GM12891 (cell line): ENCODE measurements at places on chromosomes 2 and 18.

DNA sequence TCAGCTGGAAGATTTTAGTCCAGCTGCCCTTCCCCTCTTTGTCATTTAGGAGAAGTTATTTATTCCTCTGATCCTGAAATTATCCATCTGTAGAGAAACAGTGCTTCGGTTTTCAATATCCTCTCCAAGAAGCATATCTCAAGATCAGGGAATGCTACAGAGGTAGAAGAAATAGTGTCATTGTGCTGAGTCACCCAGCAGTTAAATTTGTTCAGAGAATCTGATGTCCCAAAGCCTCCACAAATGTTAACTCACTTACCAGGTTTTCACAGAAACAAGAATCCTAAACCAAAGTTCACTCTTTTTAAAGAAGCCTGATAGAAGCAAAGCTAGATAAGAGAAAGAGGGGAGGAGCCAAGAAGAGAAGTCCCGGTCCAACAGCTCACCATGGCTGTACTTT, 480.7 kb upstream of the GYPC start:
- no peak for DNase-seq

GRCh38 chr18:26497866-26498265, 50.5 kb downstream of the KCTD1 start:
- no peak for DNase-seq

DNA sequence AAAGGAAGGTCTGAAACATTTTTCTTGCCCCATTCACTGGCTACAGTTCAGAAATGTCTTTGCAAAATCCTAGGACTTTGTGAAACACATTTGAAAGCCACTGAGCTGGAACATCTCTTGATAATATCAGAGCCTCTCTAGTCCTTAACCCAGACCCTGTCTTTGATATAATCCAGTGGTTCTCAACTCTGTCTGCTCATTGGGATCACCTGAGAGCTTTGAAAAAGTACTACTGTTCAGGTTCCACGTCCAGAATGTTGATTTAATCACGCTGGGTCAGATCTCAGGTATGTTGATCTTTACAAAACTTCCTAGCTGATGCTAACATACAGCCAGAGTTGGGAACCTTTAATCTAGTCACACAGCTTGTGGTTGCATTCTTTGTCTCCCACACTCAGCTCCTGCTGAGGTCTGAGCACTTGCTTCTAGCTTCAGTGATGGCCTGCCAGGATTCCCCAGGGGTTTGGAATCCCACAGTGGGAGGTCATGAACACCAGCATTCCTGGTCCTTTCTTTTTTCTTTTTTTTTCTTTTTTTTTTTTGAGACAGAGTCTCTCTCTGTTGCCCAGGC, 262.7 kb downstream of the SETBP1 start:
- no peak for DNase-seq

- no peak for DNase-seq
These were observed 241.4 kb upstream of the CXCR4 start for GRCh38 chr2:136359121-136359965.

DNA sequence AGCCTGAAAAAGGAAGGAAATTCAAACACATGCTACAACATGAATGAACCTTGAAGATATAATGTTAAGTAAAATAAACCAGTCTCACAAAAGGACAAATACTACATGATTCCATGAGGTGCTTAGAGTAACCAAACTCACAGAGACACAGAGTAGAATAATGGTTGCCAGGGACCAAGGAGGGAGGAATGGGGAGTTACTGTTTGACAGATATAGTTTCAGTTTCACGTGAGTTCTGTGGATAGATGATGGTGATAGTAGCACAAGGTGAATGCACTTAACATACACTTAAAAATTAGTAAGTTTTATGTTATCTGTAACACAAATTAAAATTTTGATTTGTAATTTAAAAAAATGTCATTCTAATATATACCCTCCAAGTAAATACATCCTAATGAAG, 106.9 kb upstream of the ACVR1C start:
- no peak for DNase-seq

- DNase-seq: peak; percentile 13
These were observed 691 bp upstream of the THSD7B start for GRCh38 chr2:136764452-136765255.

GRCh38 chr2:28393114-28393836, 617 bp downstream of the FOSL2 start:
- peak; percentile 38 for DNase-seq

GRCh38 chr2:40773291-40773690, 321.4 kb upstream of the SLC8A1 start:
- DNase-seq: no peak

- DNase-seq: no peak
These were observed 101.9 kb downstream of the COL3A1 start for GRCh38 chr2:189076120-189076519.

DNA sequence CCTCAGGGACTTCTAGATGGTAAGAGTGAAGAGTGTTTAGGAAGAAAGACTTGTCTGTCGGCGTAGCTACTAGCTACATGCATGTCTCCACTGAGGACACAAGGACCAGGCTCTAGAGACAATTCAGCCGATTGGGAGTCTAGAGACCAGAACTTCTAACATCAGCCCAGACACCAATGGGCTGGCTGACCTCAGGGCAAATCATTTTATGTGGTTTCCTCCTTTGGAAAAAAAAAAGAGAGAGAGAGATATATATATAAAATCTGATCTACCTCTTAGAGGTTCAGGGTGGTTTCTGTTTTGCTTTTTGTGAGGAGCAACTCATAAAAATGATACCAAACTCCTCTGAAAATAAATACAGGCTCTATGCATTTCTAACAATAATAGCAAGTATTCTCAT, 212.8 kb downstream of the BCL2 start:
- DNase-seq: no peak

DNA sequence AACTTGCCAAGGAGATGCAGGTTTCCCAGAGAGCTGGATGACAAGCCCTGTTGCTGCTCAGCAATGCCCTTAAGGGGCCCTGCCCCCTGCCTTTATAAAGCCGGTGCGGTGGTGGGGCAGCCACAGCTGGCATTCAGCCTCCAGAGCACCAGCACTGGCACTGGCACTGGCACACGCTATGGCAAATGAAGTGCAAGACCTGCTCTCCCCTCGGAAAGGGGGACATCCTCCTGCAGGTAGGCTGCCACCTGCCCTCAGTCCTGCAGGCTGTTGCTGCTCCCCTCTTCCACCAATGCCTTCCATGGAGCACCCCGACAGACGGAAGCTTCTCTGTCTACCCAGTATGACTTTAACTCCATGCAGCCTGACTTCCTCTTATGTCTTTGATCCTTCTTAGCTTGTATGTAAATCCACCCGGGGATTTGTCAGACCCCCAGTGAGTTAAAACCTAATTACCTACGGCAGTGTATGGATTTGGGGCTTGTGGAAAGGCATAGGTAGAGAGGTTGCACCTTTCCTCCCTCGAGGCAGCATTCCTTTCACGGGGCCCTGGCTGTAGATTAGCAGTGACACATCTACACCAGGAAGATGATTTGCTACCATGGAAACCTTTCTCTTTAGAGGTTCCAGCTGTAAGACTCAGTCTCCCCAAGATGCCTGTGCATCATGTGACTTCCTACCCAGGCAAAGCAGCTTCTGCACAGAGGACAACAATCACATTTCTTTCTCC, at the start of gene DAPL1:
TSS of gene DAPL1 (plus strand) at position 123 of the 730 bp plus-strand sequence. CDS start at position 179, 56 bp downstream.
- DNase-seq: no peak

DNA sequence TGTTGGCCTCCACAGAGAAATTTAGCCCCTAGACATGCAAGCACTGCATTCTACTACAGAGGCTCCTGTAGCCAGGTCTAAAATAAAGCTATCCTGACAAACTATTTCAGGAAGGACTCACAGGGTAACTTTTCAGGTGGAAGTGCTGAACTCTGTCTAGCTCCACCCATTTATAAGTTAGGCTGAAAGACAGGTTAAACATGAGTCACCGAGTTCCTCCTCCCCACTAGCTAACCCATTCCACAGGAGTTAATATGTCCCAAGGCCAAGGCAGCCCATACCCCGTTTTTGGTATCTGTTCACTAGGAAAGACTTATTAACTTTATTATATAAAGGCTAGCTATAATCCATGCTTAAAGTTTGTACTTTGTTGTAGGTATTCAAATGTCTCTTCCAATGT, 3.5 kb downstream of the CWC22 start:
- DNase-seq: no peak

DNA sequence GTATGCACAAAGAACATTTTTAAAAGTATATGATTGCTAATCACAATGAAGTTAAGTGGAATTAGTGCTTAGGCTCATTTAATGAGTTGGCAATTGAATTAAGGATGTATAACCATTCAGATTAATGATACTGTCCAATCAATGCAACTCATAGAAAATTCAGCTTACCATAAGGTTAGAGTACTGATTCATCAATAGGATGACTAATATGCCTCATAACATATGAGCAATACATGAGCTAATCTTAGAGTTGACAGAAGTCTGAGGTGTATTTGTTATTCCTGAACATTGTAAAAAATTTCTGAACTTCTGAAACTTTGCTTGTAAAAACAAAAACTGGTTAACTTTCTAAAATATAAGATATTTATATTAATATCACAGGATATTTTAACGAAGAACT, 118.3 kb upstream of the NETO1 start:
- no peak for DNase-seq

DNA sequence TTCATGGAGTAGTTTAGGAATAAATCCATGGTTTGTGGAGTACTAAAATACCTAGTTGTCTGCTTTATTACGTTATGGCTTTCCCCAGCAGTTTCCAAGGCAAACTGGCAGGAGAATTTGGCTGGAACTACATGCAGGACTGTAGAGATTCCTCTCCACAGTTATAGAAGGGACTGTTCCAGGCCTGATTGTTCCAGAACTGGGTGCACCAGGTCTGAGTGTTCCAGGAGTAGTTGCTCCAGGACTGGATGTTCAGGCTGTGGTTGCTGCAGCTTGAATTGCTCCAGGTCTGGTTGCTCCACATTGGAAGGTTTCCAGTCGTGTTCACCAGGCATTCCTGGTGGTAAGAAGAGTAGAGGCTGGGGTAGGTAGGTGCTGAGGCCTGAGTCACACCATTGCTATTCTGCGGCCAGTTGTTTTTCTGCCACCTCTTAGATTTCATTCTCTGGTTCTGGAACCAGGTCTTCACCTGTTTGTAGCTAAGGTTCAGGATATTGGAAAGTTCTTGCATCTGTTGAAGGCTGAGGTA, 28.1 kb downstream of the SGPP2 start:
- DNase-seq: no peak

DNA sequence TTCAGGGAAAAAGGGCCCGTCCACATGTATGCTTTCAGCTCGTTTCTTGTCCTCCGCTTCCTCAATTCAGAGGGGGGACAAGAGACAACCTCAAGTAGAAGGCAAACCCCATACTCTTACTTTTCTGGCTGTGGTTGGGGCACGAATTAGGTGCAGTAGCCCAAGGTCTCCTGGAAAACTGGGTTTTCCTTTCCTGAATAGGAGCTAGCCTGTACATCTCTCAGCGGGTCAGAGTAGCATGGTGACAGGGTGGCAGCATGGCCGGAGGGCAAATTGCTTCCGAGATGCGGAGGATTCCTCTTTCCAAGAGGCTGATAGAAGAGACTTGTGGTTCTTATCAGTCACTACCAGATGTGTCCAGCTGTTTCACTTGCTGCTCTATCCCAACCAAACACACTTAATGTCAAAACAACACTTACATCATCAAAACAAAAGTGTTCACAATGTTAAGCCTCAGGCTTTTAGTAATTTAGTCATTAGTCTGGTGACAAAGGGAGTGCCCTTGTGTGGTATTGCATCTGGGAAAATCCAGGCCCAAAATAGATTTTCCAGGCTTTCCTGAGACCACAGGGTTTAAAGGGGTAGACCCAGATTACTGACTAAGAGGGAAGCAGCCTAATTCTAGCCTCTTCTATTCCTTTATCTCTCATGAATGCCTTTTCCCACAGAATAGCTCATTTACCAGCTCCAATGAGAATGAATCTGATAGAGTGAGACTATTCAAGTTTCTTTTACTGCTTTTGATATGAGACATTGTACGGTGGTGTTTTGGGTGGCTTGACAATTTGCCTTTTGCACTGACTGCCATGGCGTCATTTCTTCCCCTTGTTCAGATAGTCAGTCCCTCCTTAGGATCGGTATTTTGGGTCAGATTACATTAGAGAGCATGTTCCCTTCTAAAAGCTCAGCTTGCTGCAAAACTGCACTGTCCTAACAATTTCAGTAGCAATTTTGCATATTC, 162.0 kb downstream of the LTBP1 start:
- DNase-seq: no peak

GRCh38 chr2:46942143-46942526, 26.5 kb upstream of the MCFD2 start:
- peak; percentile 42 for DNase-seq

GRCh38 chr2:46362667-46363012, 65.4 kb downstream of the EPAS1 start:
- no peak for DNase-seq

DNA sequence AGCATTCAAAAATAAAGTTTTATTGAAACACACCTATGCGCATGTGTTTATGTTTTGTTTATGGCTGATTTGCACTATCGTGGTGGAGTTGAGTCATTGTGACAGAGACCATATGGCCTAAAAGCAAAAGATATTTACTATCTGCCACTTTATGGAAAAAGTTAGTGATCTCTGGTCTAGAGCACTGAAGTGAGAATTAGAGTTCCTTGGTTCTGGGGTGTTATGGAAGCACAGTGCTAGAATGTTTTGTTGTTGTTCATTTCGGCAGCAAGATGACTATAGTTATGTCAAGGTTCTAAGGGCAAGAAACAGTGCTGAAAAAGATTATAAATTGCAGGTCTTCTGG, 416.5 kb downstream of the SLC4A3 start:
- DNase-seq: no peak

- no peak for DNase-seq
These were observed 17.7 kb upstream of the ATG16L1 start for GRCh38 chr2:233233618-233234230.

- no peak for DNase-seq
These were observed 95.8 kb downstream of the TMEFF2 start for GRCh38 chr2:192098814-192099491.

DNA sequence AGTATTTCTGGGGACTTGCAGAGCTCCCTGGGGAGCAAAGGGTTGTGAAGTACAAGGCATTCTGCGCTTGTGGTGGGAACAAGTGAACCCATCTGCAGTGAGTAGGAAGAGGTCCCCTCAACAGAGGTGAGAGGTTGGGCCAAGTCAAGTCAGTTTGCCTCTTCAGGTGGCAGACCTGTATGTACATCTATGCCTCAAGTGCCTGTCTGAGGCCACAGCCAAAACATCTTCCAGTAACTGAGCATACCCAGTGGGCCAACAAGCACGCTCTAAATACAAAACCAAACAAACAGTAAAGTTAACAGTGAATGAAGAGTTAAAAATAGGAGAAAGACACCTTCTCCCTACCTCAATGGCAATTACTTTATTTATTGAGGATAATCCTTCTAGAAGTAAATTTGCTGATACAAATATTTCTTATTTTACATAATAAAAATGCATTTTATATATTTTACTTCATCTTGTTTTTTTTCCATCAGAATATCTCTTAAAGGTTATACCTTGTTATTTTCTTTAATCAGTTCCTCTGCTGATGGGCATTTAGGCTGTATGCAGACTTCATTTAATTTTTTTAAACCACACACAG, 2.5 kb downstream of the GYPC start:
- no peak for DNase-seq

- no peak for DNase-seq
These were observed 80.5 kb downstream of the CDH19 start for GRCh38 chr18:66523219-66523991.

GRCh38 chr18:56200381-56200911, 437.9 kb downstream of the TXNL1 start:
- DNase-seq: no peak
